SW 1271 (cell line): ENCODE measurements at places on chromosomes 5 and 9.

DNA sequence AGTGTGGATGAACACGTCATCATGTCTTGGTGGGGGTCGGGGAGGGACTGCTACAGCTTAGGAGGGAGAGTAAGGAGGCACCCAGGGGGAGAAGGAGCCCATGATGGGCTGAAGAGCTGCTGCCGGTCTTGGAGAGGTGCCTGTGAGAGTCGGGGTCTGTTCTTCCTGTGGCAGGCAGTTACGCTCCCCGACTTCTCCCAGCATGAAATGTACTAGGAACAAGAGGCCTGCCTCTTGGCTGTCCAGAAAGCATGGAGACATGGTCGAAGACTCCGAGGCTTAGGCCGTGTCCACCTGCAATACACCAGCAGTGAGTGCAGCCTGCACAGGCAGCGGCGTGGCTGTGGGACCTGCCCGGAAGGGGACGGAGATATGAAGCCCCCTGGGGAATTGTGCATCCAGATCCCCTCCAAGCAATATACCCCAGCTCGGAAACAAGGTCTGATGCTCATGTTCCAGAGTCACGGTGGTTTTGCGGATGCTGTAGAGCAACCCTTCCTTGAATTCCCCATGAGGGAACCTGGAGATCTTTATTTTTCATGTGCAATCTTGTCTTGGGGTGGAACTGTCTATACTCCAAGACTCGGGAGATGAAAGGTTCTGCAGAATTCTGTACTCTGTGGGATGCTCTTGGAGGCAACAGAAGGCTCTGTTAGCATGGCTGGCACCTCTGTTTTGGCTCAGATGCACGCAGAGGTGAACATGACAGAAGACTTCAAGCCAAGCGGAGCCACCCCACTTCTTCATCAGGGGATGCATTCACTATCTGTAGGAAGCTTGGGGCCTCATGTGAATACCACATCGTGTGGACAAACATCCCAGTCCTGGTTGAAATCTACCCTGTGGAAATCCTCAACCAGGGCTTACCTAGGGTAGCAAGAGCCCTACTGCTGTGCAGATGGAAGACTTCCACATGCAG, 374.9 kb upstream of the IRX4 start:
- DNase-seq: no peak

DNA sequence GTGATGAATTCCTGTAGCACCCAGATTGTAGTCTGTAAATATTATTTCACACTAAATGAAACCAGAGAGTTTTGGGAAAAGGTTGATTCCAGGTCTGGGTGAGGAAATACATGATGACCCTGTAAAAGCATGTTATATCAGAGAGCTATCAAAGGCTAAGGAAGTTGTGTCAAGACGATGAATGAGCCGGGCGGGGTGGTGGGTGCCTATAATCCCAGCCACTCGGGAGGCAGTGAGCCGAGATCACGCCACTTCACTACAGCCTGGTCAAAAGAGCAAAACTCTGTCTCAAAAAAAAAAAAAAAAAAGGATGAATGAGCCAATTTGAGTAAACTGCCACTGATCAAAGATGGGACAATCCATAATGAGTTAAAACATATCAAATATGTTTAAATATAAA, 29.2 kb downstream of the IL6ST start:
- no peak for DNase-seq

GRCh38 chr9:123387686-123388085, 31.7 kb downstream of the CRB2 start:
- DNase-seq: no peak

DNA sequence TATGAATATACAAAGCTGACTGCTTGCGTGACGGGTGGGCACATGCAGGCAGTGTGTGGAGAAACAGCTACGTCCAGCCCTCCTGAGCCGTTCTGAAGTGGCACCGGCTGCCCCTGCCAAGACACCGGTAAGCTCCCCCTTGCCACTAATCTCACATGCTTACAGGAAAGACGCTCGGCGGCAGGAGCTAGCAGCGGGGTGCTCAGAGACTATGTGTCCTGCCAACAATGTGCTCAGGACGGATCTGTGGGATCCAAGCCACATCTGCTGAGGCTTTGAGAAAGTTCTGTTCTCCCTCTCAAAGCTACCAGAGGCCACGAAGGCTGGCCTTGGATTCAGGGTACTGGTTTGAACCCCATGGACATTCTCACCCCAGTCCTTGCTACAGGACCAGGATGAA, 157.2 kb upstream of the PHYKPL start:
- DNase-seq: no peak

GRCh38 chr9:72390907-72391306, 25.9 kb upstream of the ZFAND5 start:
- no peak for DNase-seq

GRCh38 chr5:73314395-73315257, 134.0 kb downstream of the FOXD1 start:
- no peak for DNase-seq

DNA sequence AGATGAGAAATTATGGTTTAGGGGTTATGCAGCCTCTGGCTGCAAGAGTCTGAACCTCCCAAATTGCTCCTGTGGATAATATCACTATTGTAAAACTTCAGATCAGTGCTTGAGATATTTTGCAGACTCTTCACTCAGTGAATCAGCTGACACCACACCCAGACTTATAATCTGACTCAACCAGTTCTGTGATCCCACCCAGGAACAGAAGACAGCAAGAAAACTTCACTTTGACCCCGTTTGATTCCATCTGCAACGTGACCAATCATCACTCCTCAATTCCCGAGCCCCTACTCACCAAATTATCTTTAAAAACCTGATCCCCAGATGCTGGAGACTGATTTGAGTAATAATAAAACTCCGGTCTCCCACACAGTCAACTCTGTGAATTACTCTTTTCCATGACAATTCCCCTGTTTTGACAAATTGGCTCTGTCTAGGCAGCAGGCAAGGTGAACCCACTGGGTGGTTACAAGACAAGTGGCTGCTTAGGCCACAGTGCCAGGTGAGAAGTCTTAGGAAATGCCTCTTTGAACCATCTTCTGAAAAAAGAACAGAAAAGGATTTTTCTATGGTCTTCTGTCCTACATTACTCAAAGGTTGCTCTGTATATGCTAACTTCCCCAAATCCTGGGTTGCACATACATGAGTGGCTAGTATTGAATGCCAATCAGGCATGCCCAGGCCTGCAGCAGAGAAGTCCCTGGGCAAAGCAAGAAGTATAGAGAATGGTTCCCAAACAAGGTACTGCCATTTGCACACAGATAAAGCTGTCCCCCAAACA, 588.0 kb downstream of the PRELID2 start:
- no peak for DNase-seq

DNA sequence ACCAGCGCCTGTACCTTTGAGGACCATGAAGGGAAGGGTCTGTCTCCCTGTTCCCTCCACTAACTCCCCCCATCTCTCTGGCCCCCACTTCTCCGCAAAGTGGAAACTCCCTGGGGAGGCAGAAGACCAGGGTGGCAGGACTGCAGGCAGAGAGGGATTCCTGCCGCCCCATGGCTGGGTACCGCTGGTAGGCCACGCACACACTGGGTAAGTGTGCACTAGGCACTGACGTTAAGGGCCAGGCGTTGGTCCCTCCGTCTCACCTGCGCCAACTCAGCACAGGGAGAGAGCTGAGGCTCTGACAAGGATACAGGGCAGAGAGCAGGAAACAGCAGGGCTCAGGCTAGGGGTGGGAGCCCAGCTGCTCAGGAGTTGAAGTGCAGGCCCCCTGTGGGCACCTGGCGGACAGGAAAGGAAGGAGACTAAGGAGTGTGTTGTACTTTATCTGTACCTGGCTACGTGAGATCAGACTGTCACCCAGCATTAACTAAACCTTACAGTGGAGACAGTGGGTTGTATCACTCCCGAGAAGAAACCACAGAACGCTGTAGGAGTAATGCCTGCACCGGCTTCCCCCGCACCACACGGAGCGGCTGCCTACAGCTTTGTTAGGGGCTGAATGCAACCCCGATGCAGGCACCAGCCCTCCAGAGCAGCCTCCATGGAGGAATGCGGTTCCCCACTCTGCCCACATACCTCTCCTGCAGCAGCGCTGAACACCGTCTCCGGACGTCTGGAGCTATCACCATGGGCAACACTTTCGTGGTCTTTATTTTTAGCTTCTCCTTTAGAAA, 34.2 kb upstream of the CLPTM1L start:
- no peak for DNase-seq
